CD4-positive, alpha-beta memory T cell (primary cell): ENCODE measurements at places on chromosomes 12 and 14. TPM values are rescaled to one million over a fixed set of nuclear protein-coding genes. Genes with fewer than 3 reads are reported as not detected.

DNA sequence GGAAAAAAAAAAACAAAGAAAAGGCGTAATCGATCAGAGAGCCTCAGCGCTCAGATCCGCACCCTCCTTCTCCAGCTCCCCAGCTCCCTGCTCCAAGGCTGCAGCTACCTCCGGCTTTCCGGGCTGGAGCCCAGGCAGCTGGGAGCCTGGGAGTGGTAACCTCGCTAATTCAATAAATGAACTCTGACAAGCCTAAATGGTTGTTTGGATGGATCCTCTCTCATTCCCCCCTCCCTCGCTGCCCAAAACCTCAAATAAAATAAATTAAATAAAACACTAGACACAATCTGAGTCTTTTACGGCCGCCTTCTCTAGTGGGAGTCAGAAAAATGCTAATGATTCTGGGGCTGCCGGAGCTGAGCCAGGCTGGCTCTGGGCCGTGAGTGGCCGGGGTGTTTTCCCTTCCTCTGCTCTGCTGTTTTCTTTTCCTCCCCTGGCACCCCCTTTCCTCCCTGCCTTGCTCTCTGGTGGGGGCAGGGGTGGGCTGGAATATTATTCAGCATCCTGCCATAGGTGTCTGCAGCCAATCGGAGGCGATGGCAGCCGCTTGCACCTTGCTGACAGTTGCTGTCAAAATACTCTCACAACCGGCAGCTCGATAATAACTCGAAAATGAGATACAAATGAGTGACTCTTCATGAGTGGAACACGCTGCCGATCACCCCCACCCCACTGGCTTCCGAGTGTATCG is 76.1 kb downstream of the RBM19 start:
- no peak overlapping the region for H3K27ac ChIP-seq
- no peak for DNase-seq
- H3K4me1 ChIP-seq, result no peaks in the 10 kb centered on the region
- H3K27me3 ChIP-seq, result no peaks in the 10 kb centered on the region

DNA sequence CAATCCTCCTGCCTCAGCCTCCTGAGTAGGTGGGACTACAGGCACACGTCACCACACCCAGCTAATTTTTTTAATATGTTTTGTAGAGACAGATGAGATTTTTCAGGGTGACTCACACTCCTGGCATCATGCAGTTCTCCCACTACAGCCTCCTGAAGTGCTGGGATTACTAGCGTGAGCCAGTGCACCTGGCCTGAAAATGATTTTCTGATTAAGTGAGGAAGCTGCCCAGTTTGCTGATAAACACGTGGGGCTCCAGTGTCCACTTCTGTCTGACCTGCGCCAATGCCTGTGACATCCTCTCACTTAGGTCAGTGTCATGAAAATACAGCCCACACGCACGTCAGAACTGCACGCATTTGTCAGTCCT is 37.0 kb upstream of the SFSWAP start:
- no peaks in the 10 kb centered on the region for H3K4me1 ChIP-seq
- H3K27me3 ChIP-seq, result no peaks in the 10 kb centered on the region
- no peak overlapping the region for H3K4me3 ChIP-seq
- no peaks in the 10 kb centered on the region for H3K36me3 ChIP-seq
- no peak overlapping the region for H3K27ac ChIP-seq

- DNase-seq, result no peak
- no peak overlapping the region for H3K4me3 ChIP-seq
- no peaks in the 10 kb centered on the region for H3K27me3 ChIP-seq
- no peaks in the 10 kb centered on the region for H3K36me3 ChIP-seq
- H3K27ac ChIP-seq, result no peak overlapping the region
- H3K4me1 ChIP-seq, result no peaks in the 10 kb centered on the region
Observed at GRCh38 chr12:40054555-40055227, 51.2 kb downstream of the SLC2A13 start.

DNA sequence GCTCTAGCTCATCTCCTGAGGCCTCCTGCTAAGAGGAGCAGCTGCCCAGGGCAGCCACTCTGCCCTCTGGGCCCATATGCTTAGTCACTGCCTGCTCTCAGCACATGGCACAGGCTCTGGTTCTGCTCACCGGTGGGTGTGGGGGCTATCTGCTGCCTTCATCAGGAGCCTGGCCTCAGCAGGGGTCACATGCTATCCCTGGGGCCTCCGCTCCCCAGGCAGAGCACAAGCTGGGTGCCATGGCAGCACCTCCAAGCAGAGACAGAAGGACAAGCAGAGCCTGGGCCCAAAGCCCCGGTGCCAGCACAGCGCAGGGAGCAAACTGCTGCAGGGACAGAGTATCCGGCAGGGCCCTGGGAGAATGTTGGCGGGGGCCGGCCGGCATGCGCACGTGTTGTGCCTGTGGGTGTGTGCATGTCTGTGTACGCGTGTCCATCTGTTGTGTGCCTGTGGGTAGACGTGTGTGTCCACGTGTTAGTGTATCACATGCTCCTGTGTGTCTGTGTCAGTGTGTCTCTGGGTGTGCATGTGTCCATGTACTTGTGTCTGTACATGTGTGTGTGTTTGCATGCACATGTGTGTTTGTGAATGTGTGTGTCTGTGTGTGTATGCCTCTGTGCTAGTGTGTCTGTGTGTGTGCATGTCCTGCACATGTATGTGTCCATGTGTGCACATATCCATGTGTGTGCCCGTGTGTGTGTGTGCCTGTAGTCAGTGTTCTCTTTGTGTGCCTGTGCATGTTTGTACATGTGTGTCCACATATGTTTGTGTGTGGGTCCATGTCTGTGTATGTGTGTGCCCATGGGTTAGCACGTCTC is 326.9 kb downstream of the TMEM121 start:
- no peak overlapping the region for H3K27ac ChIP-seq
- peaks cover 39% of the 10 kb centered on the region for H3K4me1 ChIP-seq
- no peak overlapping the region for H3K4me3 ChIP-seq
- no peaks in the 10 kb centered on the region for H3K27me3 ChIP-seq
- DNase-seq, result no peak

Gene C12orf60
- 1.3 TPM for total RNA-seq

Gene HOXC6
- total RNA-seq, result not detected
